ENCODE measurements at places on chromosomes 3 and 15.

GRCh38 chr15:70046679-70047369 lies 50.9 kb downstream of the TLE3 start:
- DNase-seq, result no peak

DNA sequence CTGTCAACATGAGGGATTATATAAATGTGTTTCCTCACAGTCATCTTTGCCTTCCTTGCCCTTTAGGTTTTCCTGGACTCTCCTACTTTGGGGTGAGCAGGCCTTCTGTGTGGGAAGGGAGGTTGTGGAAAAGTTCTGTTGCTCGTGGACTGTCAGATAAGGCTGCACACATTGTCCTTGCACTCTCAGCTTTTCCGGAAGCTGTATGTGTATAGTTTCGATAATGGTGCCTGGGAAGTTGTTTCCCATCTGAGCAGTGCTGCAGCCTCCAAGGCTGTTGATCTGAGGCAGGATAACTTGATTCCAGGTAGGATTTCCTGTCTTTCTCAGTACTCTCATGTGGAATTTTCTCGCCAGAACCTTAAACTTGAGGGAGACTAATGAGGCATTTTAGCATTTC lies 297.8 kb upstream of the AZI2 start:
- DNase-seq, result no peak

GRCh38 chr3:62833538-62833937 lies 41.7 kb downstream of the CADPS start:
- no peak for DNase-seq

DNA sequence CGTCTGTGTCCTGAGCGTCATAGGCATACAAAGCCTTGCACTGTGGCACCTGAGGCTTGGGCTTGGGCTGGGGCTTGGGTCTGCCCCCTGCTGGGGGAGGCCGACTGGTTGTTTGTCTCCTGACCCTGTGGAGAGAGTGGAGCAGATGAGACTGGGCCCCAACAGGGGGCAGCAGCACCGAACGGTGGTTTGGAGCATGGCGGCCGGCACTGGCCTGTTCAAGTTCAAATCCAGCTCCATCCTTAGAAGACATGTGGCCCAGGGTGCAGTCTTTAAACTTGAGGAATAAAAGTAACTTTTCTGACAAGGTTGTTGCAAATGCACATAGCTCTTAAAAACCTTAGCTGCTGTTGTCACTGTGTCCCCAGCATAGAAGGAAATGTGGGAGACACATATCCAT lies 33.3 kb downstream of the CCNB2 start:
- DNase-seq, result no peak

DNA sequence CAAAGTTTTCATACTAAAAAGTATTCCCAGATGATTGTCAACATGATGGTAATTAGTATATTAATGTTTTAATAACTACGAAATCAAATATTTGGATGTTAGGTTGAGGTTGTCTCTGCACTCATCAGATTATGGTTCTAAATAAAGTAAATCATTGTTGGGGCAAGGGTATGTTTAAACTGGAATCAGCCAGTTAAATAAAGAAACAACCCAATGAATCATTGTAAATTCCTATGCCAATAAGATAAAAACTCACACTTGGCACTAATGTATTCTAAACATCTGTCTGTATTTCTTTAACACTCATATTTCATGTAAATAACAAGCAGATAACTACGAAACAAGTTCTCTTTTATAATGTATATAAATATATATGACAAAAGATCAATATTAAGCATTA lies 92.7 kb downstream of the PEAK1 start:
- no peak for DNase-seq

DNA sequence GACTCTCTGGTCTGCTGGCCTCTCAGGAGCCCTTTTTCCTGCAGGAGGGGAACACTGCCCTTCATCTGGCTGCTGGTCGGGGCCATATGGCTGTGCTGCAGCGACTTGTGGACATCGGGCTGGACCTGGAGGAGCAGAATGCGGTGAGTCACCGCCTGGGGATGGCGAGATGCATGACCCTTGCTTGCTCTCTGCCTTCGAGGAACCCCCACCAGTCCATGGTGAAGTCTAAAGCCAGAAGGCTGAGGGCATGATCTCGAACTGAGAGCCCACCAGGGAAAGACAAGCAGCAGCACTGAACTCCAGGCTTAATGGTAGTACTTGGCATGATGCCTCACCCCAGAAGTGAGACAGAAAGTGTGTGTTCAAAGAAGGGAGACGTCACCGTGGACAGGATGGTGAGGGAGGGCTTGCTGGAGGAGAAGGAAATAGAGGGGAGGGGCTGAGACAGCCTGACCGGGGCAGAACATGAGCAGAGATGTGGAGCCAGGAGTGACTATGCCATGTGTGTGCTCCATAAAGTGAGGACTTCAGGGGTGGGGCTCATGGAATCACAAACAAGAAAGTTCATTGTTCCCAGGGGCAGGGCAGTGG lies 19.2 kb downstream of the ANKDD1A start:
- no peak for DNase-seq

DNA sequence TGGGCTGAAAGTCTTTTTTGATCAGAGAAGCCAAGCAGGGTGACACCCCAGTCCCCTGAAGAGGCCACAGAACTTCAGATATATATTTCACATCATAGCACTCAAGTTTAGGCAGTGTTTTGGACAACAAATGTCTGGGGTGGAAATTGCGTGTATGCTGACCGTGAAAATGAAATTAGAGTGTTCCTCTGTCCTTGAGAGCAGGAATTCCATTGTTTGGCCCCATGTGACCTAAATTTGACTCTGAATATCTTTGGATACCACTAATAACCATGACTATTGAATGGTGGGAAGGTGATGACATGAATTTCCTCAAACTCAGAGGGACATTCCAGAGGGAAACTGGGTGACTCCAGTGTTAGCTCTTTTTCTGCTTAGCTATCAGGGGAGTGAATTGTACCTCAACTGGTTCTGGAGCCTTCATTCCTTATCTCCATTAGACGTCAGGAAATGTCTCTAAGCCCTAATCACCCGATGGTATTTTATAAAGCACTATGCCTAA lies 263.5 kb upstream of the RASGRP1 start:
- DNase-seq, result no peak

DNA sequence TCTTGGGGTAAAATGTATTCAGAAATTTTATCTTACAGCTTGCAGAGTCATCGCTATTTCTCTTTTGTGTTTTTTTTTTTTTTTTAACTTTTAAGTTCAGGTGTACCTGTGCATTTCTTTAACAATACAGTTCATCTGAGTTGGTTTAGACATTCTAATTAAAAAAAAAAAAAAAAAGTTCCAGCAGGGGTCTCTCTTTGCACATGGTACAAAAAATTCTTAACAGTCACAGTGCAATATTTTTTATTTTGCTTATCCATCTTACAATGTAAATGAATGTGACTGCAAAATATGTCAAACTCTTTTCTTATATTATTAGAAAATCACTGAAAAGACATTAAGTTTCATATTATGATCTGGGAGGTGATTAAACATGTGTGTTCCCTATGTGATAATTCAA lies 47.5 kb upstream of the SLC9A9 start:
- DNase-seq, result peak; percentile 3

DNA sequence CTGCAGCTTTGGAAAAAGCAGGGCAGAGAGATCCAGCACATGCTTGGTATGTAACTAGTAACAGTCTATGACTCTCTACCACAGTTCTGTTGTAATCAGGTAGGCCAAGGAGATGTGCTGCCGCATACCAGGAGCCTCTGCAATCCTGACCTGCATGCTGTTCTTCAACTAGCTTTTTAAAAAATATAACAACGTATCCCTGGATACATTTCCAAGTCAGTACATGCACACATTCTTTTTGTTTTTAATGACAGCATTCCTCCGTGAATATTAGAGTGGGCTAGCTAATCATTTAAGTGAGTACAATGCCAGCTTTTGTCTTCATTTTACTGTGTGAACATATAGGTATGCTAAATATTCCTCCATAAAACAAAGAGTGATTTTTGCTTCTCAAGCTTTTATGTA lies 437.8 kb downstream of the RBMS3 start:
- DNase-seq, result no peak

GRCh38 chr15:66025972-66026371 lies 156.7 kb downstream of the RAB11A start:
- DNase-seq, result no peak
